Thoracic aorta (tissue), 2 donors: ENCODE measurements at places on chromosomes 3 and 15. TPM values are rescaled to one million over a fixed set of nuclear protein-coding genes. Genes with fewer than 3 reads are reported as not detected.
A peak's percentile ranks its signal among the peaks of the same experiment; 100 is the strongest.

- peak; percentile 21 for DNase-seq
These were observed 26.5 kb upstream of the ERC2 start for GRCh38 chr3:56494679-56495322.

GRCh38 chr15:100350434-100351226 lies 8.9 kb upstream of the ADAMTS17 start:
- no peak for DNase-seq

The FILIP1L gene
- 270 TPM for total RNA-seq

The CAND2 gene
- total RNA-seq = 25.9 TPM

GRCh38 chr3:190345027-190345821 lies 23.0 kb upstream of the CLDN1 start:
- no peak for DNase-seq

- no peak for DNase-seq
These were observed 10.7 kb upstream of the SPTBN5 start for GRCh38 chr15:41904541-41905005.

GRCh38 chr3:98027085-98027446 lies 8.0 kb downstream of the GABRR3 start:
- no peak for DNase-seq

GRCh38 chr3:114878114-114878839 lies 268.8 kb downstream of the ZBTB20 start:
- DNase-seq = no peak

DNA sequence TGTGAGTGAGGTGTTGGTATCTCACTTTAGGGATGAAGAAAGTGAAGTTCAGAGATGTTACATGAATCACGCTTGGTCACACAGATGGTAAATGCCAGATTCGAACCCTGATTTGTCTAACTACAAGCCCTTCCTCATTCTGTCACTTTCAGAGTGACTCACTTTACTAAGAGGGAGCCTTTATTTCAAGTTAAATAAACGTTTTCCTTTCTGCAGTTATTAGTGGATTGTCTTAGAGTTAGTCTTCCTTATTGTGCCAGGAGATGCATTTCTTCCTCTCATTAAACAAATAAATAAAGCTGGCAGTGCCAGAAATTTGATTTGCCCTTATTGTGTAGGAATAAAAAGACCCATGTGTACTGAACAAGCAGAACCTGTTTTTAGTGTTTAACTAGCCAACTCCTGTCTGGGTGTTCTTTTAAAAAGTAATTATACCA lies 162.5 kb downstream of the AKAP13 start:
- DNase-seq = no peak

- DNase-seq = no peak
These were observed 3.8 kb upstream of the PCOLCE2 start for GRCh38 chr3:142892714-142893113.

The VILL gene
- 13.7 TPM for total RNA-seq

DNA sequence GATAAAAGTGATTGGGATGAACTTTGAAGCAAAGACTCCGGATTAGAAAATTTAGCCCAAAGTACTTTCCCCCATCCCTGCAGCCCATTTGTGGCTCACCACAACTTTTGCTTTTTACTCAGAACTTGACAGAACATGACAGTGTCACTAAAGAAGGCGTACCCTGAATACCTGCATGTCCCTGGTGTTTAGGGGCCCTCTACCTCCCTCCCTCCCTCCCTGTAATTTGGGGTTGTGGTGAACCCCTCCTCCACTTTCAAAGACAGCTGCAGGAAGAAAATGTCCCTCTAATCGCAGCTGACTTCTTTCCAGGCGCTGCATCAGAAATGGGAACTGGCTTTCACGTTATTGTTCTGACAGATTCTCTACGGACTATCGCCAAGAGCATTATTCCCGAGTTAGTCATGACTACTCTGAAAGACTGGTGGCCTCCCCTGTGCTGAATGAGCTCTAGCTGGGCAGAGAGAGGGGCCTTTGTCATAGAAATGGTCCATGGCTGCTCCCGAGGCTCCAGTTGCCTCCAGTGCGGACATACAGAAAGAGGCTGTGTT lies 93.2 kb upstream of the ARHGEF3 start:
- no peak for DNase-seq

GRCh38 chr3:149717391-149718056 lies 34.8 kb downstream of the COMMD2 start:
- peak; percentile 16 for DNase-seq

DNA sequence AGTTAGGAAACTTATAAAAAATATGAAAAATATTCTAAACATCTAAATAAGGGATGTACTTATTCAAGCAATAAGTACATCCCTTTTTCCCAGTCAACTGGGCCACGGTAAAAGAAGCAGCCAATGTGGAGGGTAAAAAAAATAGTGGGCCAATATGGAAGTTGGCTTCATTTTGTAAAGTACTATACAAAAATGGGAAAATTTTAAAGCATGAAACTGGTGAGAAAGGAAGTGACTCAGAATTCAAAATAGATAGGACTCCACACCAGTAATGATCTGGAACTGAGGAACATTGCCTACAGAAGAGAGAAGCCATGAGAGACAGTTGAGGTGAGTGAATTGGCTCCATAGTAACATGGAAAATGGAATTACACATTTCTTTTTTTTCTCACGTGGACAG lies 108.9 kb downstream of the FNDC3B start:
- no peak for DNase-seq

- DNase-seq = no peak
These were observed 470.3 kb upstream of the FRG2C start for GRCh38 chr3:75193797-75194196.

DNA sequence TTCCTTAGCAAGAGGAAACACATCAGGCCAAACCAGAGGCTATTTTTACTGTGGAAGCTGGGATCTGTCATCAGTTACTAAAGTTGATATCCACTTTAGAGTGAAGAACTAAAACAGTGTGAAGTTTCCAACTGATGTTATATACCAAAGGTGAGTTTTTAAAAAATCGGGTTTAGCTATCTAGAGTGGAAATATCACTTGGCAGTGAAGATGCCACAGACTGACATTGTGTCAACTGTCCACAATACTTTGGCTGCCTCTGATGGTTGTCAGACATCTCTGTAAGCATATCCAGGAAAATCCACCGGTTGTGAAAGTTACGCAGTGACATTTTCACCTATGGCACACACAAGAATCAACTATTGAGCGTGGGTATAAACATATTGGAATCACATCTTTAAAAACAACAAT lies 9.2 kb downstream of the ZIC1 start:
- no peak for DNase-seq

DNA sequence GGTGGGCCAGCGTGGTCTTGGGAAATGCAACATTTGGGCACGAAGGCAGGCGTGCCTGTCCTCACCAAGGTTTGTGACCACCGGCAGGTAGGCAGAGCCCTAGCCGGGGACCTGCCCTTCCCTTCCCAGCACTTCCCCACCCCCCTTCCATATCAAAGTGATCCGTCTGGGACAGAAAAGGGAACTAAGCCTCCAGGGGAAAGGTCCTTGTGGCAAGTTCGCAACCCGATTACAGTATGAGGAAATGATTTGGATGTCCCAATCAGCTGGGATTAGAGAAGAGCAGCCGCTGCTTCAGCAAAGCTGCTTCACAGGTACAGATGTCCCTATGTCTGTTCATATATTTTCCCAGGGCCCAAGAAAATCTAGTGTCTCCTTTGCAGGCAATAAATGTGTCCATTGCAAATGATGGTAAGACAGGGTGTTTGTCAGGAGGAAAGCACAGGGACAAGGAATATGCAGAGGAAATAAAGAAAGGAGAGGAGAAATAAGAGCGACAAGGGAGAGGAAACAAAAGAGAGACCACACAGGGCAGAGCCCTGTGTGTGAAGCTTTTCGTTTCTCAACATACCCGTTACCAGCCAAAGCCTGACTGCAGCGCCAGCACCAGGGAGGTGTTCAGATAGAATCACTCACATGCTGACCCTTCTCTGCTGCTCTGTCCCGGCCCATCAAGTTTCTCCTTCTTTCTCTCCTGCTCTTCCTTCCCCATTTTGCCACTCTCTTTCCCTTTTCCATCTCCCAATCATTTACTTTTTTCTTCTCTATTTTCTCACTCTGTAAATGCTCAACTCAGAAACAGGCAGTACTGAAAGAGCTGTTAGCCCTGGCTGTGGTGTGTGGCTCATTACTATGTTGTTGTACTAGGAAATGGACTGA lies 17.4 kb upstream of the SECISBP2L start:
- DNase-seq = no peak

- no peak for DNase-seq
These were observed 1.5 kb upstream of the SKIL start for GRCh38 chr3:170355738-170356595.

DNA sequence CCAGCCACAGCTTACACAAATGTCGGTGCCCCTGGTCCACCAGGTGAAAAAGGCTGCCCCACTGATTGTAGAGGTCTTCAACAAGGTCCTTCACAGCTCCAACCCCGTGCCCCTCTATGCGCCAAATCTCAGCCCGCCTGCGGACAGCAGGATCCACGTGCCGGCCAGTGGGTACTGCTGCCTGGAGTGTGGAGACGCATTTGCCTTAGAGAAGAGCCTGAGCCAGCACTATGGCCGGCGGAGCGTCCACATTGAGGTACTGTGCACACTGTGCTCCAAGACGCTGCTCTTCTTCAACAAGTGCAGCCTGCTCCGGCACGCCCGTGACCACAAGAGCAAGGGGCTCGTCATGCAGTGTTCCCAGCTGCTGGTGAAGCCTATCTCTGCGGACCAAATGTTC lies 32.9 kb upstream of the ALPK3 start:
- DNase-seq = no peak

- no peak for DNase-seq
These were observed 250.3 kb downstream of the CBLB start for GRCh38 chr3:105618556-105618955.

The IL20RB gene
- total RNA-seq = 1.6 TPM

GRCh38 chr15:31843426-31844055 lies 186.8 kb upstream of the CHRNA7 start:
- DNase-seq = no peak

- DNase-seq = no peak
These were observed 21.1 kb upstream of the GP9 start for GRCh38 chr3:129039271-129040038.

The CACNA1D gene
- total RNA-seq = 0.68 TPM

DNA sequence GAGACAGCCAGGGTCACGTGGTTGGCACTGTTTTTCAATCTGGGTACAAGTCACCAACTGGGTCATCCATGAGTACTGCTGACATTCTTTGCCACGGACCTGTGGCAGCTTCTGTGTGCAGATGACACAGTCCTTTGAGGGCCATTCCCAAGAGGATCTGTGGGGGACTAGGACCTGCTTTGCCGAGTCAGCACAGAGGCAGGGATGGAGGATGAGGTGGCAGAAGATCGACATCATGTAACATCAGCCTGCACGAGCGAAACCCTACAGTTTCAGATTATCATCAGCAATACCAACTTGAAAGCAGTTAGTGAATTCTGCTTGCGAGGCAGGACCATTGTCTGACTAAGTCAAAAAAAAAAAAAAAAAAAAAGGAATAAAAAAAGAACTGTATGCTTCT lies 227.7 kb downstream of the FOXP1 start:
- DNase-seq = no peak

The DLL4 gene
- total RNA-seq = 13.0 TPM

- no peak for DNase-seq
These were observed 546 bp downstream of the TRIM59 start for GRCh38 chr3:160448845-160449635.

DNA sequence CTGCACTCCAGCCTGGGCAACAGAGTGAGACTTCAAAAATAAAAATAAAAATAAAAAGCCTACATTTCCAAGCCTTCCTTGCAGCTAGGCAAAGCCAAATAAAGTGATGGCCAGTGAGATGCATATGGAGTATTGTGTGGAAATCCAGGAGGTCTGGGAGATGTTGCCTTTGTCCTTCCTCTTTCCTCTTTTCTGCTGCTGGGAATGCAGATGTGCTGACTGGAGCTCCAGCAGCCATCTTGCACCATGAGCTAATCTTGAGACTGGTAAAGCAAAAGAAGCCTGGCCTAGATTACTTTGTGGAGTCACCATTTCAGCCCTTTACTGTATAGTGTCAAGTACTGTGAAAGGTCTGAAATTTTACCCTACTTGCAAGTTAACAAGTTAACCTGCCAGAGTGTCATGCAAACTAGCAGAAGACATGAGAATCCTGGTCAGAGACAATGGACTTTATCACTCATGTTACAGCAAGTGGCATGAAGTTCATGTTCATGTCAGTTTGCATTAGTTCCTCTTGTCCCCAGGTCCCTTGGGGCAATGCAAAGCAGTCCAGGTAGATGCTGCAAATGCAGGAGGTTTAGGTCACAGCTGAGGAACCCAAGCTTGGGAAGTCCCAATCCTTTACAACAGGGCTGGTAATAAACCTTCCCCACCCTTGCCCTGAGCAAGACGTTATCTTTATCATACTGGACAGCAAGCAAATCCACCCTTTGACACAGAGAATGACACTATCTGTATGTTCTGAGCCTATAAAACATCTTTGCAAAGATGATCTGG lies 103.1 kb downstream of the TLE3 start:
- no peak for DNase-seq

The SPATA12 gene
- total RNA-seq = not detected

The PIERCE2 gene
- not detected for total RNA-seq

DNA sequence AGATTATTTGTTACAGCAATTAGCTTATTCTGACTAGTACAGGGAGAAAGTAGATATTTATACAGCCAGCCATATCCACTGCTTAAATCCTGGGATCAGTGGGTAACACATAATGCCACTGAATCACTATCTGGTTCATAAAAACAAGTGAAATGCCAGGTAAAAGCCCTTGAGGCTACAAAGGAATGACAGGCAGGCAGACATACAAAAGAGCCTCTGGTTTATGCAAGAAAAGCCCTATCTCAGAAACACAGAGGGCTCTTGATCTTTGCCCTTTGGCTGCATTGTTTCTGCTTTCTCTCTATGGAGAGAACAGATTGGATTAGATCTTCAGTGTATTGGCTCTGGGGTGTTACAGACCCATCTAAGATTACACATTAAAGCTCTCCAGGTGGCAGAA lies 115.4 kb upstream of the GADL1 start:
- no peak for DNase-seq

GRCh38 chr3:110576960-110577359 lies 494.7 kb upstream of the NECTIN3 start:
- no peak for DNase-seq

GRCh38 chr3:33035596-33035995 lies 61.4 kb downstream of the GLB1 start:
- no peak for DNase-seq

The GOLGA6A gene
- total RNA-seq = 0.42 TPM

GRCh38 chr3:30535525-30535924 lies 70.9 kb upstream of the TGFBR2 start:
- no peak for DNase-seq

The PPP1R14D gene
- total RNA-seq = not detected

GRCh38 chr3:45095916-45096526 lies 50.2 kb downstream of the CDCP1 start:
- DNase-seq = no peak

The THRB gene
- 65.6 TPM for total RNA-seq

The ZCWPW2 gene
- total RNA-seq = 0.81 TPM

The GAP43 gene
- total RNA-seq = 6.1 TPM

- no peak for DNase-seq
These were observed 37.8 kb upstream of the USP3 start for GRCh38 chr15:63466378-63467192.

DNA sequence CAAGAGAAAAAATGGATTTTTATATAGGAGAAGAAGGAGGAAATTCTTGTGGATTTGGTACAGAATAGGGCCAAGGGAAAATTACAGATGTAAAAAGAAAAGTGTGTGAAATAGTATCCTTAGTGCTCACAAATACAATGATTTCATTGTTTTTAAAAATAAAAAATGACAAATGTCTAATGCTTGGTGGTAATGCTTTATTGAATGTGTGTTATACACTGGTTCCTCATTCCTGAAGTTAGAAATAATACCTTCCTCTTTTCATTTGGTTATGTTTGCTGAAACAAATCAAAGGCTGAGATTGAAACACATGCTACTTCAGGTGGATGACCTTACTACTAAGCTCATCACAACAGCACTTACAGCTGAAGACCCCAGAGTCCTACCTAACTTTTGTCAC lies 37.7 kb upstream of the CCR2 start:
- no peak for DNase-seq
